ENCODE measurements at places on chromosomes 2 and 18.

GRCh38 chr2:28415010-28415409, 22.4 kb downstream of the FOSL2 start:
- no peak for DNase-seq

DNA sequence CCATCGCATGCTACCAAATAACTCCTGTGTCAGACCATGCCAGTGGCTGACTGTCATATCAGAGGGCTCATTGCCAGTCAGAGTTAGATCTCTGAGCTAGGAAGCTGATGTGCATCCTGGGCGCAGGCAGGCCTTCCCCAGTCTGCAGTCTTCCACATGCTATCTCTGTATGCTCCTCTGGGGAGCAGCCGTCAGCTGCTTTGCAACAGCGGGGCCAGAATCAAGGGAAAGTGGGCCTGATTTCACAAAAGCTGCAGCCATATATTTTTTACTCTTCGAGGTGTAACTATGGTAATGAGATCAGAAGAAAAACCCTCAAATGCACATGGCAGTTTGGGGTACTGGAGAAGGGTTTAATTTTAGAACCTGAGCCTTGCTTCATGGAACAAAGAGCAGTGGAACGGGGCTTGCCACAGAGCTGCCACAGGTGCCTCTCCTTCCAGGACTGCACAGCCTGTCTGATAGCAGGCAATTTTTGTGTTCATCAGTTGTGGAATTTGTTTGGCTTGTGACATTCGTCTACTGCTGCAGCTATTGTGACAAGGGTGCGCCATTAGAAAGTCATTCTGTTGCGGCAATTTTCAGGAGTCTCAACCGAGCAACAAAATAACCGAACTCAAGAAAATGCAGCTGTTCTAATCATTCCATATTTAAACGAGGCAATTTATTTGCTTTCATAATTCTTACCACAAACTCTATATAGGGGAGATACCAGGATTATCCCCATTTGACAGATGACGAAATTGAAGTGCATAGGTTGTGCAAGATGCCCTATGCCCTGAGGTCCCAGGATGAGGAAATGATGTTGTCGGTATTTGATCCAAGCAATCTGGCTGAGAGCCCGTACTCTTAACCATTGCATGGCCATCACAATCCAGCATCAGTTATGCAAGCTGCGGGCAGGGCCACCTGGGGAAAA, 109.6 kb upstream of the CYRIA start:
- peak; percentile 34 for DNase-seq

GRCh38 chr18:78425019-78425412, 554.6 kb upstream of the SALL3 start:
- DNase-seq: no peak

- no peak for DNase-seq
These were observed 79.6 kb upstream of the NYAP2 start for GRCh38 chr2:225319872-225320271.

DNA sequence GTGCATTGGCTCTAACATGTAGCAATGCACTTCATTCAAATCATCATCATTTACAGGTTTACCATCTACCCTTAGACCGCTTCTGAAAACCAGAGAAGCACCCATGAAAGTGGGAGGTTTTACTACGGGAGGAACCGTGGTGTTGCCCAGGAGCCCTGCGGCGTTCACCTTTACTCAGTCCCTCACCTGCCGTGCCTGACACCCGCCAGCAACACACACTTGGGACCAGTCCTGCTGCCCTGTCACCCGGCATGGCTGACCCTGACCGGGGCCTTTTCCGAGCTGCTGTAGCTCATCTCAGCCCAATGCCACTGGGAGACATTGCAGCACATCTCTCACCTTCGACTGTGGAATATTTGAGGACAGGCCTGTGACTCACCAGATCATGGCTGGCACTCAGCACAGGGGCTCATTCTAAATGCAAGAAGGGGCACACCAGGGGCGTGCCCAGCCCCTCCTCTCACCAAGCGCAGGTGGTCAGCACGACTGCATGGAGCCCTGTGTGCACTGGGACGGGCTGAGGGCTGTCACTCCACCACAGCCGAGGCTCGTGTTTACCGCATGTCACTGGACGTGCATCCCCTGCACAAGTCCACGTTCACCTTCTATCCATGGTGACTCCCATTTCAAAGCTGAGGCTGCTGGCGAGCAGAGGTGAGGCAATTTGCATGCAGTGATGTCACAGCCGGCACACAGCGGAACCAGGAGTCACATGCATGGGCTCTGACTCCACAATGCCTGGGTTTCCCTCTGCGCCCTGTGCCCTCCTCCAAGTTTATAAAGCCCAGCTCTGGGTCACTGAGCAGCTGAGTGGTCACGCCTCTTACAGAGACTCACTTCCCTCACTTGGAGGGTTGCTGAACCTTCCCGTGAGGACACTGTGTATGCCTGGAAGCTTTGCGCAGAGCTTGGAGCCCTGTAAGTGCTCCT, 76.7 kb upstream of the SNTG2 start:
- DNase-seq: no peak

DNA sequence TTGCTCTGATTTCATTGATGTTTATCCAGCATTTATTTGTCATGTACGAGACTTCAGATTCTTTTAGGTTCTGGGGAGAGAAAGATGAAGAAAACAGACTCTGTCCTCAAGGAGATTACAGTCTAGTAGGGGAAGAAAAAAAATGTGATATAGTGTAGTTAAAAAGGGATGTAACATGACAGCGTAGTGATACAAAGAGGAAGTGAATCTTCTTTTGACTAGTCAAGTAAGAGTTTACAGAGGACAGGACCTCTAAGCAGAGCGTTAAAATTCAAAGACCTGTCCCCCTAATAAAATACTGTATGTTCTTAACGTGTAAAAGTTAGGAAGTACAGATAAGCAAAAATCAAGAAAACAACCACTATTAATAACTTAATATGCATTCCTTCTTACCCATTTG, 47.7 kb downstream of the NCOA1 start:
- no peak for DNase-seq

DNA sequence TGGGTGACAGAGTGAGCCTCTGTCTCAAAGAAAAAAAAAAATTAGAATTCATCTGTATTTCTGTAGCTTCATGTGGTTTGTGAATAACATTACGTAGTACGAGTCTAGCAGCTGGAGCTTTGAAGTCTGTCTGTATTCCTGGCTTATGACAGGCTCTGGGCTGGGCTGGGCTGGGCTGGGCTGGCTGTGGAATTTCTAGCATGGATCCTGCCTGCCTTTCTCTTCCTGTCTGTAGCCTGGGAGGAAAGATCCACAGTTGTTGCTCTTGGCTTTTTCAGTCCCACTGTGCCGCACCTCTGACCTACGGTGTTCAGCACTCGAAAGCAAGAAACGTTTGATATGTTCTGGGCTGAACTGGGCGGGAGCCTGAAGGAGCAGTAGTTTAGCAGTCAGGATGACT, 55.4 kb downstream of the BOLA3 start:
- DNase-seq: no peak

DNA sequence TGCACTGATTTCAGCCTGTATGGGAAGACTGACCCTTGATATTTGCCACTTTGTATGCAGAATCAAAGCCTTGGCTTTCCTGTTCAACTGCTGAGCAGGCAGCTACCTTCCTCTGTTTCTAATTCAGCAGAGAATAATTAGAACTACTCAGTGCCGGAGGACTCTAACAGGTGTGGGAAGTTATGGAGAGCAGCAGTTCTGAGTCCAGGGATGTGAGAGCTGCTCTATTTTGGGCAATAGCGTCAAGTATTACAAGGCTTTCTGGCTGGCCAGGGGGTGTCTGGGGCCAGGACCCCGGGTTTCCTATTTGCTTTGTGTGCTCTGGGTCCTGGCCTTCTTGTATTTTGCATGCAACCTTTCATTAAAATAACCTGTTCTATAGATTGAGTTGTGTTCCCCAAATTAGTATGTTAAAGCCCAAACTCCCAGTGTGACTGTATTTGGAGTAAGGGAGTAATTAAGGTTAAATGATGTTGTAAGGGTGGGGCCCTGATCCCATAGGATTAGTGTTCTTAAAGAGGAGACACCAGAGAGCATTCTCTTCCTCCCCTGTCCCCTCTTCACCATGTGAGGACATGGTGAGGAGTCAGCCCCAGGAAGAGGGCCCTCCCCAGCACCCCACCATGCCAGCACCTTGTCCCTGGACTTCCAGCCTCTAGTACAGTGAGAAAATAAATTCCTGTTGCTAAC, 5.6 kb upstream of the NTSR2 start:
- no peak for DNase-seq

DNA sequence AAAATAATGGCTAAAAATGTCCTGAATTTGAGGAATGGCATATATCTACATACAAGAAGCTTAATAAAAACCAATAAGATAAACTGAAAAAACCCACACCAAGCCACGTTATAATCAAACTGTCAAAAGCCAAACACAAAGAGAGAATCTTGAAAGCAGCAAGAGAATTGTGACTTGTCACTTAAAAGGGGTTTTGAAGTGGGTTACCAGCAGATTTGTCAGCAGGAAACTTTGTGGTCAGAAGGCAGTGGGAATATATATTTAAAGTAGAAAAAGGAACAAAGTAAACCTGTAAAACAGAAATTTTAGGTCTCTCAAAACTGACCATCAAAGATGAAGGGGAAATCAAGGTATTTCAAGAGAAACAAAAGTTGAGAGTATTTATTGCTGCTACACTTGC, 171.9 kb upstream of the CNTNAP5 start:
- DNase-seq: no peak

DNA sequence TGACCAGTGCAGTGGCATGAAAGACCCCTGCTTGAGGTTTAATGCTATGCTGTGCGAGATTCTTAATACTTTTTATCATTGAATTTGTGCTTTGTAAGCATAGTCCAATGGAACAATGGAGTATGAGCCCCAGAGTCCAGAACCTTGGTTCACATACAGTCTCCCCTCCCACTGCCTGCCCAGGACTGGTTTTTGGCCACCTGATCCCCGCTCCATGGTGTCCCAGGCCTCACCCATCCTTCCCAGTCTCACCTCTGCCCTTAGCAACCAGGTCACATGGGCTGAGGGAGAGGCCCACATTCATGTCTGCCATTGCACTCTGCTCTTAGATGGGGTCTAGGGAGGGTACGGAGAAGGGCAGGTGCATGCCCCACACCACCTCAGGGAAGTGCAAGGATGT, 6.3 kb downstream of the PDE11A start:
- DNase-seq: no peak

DNA sequence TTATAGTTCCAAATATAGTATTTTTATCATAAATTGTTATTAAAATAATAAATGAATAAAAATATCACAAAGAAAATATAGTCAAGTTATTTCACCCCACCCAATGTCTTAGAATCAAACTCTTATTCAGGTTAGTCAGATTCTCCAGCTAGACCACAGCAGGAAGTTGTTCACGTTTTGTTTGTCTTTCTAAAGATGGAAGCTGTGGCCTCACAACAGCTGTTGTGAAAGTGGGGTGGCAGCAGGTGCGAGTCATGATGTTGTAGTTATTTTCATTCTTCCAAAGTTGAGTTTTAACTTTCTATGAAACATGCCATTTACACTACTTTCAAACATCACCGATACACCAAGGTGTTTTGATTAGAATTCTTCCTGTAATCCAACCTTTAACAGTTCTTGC, 272.9 kb downstream of the SLC8A1 start:
- no peak for DNase-seq

GRCh38 chr2:88600038-88600465, 27.2 kb downstream of the EIF2AK3 start:
- DNase-seq: peak; percentile 39

DNA sequence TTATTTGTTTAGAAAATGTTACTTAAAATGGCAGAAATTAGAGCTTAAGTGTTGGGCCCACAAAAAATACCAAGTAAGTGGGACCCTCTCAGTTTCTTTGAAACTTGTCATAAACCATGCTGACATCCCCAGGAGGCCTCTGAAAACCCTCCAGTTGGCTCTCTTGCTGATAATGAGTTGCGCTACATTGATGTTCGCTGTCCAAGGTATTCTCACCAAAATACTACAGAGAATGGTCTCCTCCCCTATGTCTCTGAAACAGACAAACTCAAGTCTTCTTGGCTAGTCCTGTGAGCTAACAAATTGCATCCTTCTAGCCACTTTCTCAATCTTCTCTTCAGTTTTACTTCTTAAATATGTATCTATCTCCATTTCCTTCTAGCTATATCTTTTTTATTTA, 669.4 kb downstream of the IRS1 start:
- DNase-seq: no peak

GRCh38 chr2:158021226-158021625, 80.5 kb upstream of the UPP2 start:
- DNase-seq: no peak

DNA sequence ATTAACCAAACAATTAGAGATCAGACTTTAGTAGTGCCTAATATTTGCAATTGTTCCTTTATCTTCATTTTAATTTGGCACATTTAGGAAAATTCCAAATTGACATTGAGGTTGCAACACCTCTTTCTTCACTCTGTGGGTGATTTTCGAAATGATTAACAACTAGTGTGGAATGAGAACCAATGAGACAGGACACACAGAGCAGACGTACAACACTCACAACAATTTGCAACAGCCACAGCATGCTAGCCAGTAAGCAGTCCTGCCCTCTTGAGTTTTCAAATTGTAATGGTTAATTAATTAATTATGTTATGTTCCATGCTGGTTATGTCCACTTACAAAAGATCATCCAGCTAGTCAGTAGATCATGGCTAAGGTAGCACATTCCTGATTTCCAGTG, 339.3 kb downstream of the LRP1B start:
- no peak for DNase-seq

- no peak for DNase-seq
These were observed 229.7 kb downstream of the KLHL29 start for GRCh38 chr2:23614701-23615100.

DNA sequence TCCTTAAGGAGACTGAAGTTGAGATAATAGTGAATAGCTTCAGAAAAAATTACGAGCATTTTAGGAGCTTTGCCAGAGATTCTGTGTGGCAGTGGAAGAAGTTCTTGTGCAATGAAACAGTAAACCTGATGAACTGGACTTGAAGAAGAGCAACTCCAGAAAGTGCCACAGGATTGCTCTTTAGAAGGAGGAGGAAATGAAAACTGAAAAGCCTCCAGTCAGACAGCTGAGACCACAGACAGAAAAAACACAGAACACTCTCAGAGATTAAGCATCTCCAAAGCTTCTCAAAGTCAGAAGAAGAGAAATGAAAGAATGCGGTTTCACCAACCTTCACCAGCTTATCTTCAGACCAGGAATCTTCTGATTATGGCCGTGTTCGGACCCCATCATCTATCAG, 329.7 kb upstream of the CNTNAP5 start:
- DNase-seq: no peak

GRCh38 chr2:32641180-32641579, 13.3 kb downstream of the TTC27 start:
- no peak for DNase-seq

GRCh38 chr2:9753665-9754531, 89.4 kb upstream of the TAF1B start:
- no peak for DNase-seq

GRCh38 chr2:174681099-174682006, 82.9 kb downstream of the CHRNA1 start:
- no peak for DNase-seq

- DNase-seq: no peak
These were observed 36.7 kb upstream of the CDC42EP3 start for GRCh38 chr2:37708146-37708545.

DNA sequence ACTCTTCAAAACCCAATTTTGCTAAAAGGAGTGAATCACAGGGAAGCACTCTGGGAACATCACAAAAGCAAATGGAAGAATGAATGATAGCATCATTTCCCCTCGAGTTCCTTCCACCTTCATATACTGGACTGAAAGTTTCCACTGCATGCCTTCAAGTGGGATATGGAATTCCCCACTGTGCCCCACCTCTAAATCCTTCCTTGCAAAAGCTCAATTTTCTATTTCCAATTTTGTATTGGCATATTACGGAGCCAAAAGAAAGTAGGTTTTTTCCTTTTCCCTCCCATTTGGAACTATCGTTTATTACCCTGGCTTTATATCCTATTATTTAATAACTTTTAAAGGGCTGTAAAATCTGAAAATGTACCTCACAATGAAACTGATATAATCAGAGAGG, 149.3 kb downstream of the PIEZO2 start:
- no peak for DNase-seq
